H4 (cell line): ENCODE measurements at places on chromosomes 7 and 10. TPM values are rescaled to one million over a fixed set of nuclear protein-coding genes. Genes with fewer than 3 reads are reported as not detected.
A peak's percentile ranks its signal among the peaks of the same experiment; 100 is the strongest.

The CCDC3 gene
- total RNA-seq, result 2.1 and 2.4 TPM in 2 replicates

The HK1 gene
- 24.4 and 32.1 TPM in 2 replicates for total RNA-seq

The GSTO2 gene
- total RNA-seq, result 0.72 TPM in 1 of 2 replicates, not detected in the other

The ZNF467 gene
- total RNA-seq, result 1.1 and 3.0 TPM in 2 replicates

The NACAD gene
- total RNA-seq, result 2.0 TPM in 2 replicates

The TMEM225B gene
- 0.19 and 1.6 TPM in 2 replicates for total RNA-seq

The GRK5 gene
- 9.9 and 10.1 TPM in 2 replicates for total RNA-seq

The SAP25 gene
- total RNA-seq, result not detected in 2 replicates

The MMRN2 gene
- total RNA-seq, result 0.12 and 1.8 TPM in 2 replicates

The HOXA6 gene
- total RNA-seq, result 0.64 and 0.70 TPM in 2 replicates

The CPA4 gene
- 6.8 and 22.7 TPM in 2 replicates for total RNA-seq

DNA sequence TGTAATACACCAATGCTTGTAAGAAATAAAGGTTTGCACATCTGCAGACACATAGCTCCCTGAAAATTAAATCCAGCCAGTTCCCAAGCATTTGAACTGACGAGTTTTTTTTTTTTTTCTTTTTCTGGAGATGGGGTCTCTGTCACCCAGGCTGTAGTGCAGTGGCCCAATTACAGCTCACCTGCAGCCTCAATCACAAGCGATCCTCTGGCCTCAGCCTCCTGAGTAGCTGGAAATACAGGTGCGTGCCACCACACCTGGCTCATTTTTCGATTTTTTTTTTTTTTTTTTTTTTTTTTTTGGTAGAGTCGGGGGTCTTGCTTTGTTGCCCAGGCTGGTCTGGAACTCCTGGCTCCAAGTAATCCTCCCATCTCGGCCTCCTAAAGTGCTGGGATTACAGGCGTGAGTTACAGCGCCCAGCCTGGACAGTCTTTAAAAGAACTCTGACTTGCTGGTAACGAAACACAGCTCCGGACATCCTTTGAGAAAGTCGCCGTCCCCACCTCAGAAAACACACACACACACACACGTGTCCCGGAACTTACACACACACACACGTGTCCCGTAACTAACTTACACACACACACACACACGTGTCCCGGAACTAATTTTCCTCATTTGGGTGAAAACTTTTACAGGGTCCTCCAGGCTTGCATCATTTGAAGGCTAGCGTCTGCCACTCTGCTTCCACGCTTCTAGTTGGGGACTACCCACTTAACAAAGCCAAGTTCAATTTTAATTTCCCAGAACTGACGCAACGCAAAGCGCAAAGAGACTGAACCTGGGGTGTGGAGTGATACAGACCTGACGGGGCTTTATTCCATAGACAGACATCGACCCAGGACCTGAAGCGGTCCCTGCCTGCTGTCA, 18.6 kb downstream of the OCM2 start:
- peak; percentile 51 for DNase-seq

GRCh38 chr10:14742815-14743214, 31.9 kb downstream of the FAM107B start:
- DNase-seq, result no peak

GRCh38 chr10:43689007-43689491, 40.4 kb upstream of the ZNF32 start:
- DNase-seq, result no peak

GRCh38 chr10:61135276-61135721, 191.3 kb upstream of the RHOBTB1 start:
- no peak for DNase-seq

- DNase-seq, result no peak
Measured at GRCh38 chr7:132779164-132779563, 202.9 kb upstream of the PLXNA4 start.

DNA sequence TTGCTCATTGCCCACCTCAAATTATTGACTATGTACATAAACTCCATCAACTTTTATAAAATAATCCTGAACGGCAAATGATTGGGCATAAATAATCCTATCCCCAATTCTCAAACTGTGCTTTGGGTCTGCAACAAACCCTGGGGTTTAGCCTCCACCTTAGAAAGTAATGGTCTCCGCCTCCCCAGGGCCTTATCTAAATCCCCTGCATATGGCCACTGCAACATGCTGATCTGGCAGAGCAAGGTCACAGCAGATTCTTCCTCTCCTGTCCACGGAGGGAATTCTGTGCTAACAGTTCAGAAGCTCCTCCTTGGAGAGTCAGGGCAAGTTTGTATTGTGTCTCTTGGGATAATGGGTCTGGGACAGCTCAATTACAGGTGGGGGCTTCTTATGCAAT, 18.4 kb downstream of the FXYD4 start:
- no peak for DNase-seq

DNA sequence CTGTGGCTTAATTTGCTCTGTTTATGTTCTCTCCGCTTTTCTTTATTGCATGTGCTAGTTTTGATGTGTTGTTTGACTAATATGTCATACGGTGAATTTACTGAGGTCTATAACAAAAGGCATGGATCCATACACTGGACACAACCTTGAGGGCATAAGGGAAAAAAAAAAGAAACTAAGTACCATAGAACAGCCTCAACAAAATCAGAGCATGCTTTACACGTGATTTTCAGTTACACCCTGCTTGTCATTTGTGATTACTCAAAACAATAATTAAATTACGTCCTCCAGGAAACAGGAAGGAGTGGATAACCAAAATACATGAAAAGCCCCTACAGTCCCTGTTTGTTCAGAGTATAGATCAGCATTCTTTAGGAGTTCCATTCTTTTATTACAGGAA, 150.5 kb downstream of the CRPPA start:
- DNase-seq, result no peak

DNA sequence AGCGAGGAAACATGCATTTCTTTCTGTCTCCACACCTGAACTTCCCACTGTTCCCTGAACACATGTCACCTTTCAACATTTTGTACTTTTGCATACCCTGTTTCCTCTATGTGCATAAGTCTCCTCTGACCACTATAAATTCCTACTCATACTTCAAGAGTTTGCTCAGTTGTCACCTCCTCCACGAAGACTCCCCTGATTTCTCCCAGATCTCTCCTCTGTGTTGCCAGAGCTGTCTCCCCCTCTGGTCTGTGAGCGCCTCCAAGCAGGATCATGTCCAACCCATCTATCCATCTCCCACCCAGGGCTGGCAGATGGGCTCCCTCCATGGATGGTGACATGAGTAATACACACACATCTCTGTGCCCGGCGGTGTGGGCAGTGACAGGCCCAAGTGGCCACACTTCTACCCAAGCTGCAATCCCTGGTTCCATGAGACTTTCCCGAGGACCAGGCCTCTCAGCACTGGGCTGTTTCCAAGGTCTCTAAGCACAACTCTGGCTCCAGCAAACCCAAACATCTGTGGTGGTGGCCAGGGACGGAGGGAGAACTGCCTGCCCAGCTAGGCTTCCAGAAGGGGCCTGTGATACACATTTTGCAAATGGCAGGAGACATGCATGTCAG, 135.9 kb downstream of the GRID1 start:
- no peak for DNase-seq

DNA sequence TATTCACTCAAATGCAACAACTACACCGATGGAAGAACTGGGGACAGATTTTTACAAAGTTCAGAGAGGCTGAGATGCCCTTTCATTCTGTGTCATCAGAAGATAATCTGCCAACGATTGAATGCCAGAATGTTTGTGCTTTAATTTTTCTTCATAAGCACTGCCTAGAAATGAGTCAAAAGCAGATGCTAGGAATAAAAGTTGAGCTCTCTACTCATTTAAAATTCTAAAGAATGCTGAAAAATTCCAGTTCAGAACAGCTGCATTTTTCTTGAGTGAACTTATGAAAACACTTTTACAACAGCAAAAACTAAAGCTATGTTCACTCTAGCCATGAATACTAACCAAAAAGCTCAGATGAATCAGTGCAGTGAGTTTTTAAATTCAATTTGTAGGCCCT, 22.3 kb upstream of the FAM133B start:
- no peak for DNase-seq

DNA sequence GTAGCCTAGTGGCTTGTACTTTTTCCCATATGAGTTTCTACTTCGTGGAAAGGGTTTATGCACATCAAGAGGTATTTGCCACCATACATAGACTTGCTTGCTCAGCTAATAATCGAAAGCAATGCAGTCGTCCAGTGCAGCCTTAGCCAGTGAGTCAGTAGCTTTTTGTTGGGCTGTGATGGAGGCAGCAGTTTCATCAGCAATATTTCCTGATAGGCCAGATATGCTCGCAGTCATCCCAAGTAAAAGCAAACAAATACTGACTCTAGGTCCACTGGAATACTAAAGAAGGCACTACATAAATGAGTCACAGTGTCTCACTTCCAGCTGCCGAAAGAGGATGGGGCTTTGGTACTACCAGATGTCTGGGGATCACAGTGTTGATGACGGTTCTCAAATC, 2.1 kb upstream of the BNIP3 start:
- peak; percentile 60 for DNase-seq

DNA sequence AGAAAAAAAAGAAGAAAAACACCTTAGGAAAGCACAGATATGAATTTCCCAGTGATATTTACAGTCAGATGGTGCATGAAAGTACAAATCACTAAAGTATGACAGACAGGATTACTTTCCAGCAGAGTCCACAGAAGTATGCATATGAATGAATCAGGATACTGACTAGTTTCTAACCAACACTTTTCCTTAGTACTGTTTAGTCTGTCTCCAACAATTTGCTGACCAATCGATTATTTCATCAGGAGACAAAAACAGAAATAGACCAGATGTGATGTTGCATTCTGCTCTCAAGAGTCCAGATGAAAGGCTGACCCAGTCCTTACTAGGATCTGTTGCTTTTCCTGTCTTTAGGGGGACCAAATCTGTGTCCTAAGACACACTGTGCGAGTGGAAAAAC, 14.6 kb downstream of the SLC35B4 start:
- DNase-seq, result no peak

DNA sequence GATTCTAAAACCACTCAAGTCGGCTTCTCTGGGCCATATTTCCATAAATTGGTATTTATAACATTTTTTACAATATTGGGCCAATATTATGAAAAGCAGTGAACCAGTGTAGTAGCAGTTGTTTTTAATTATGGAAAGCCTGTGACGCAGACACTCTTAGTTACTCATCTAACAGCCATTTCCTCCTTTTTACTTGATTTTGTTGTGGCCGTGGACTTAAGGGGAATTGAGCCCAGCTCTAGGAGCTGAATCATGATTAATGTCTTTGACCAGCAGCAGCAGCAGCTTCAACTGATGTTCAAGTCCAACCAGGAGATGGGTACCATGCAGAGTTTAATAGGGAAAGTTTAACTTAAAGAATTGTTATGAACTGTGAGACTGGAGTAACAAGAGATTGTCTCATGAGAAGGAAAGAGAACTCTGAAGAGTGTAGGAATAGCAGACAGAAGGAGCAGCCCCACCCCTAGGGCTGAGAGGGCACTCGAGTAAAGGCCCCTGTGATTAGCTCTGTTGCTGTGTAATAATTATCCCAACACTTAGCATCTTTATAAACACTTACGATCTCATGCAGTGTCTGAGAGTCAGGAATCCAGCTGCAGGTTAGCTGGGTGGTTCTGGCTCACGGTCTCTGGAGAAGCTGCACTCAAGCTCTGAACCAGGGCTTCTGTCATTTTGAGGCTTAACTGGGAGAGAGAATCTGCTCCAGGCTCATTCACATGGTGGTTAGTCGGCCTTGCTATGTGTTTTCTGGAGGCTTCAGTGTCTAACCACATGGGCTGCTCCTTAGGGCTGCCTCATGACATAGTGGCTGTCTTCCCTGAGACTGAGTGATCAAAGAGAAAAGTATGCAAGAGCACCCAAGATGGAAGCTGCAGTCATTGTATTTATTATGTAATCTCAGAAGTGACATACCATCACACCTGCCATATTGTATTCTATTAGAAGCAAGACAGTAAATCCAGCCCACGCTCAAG, 4.6 kb downstream of the LANCL2 start:
- no peak for DNase-seq

- no peak for DNase-seq
Measured at GRCh38 chr7:157373493-157373892, 36.7 kb downstream of the DNAJB6 start.

- no peak for DNase-seq
Measured at GRCh38 chr7:112068967-112069366, 137.2 kb downstream of the DOCK4 start.
